A549 treated with AZD2906 at 1 μM for 4 hours (cell line): ENCODE measurements at places on chromosomes 12 and 14. TPM values are rescaled to one million over a fixed set of nuclear protein-coding genes. Genes with fewer than 3 reads are reported as not detected.

RFLNA gene
- total RNA-seq: 0.09 to 0.16 TPM (median 0.13 TPM) in 4 of 5 replicates, not detected in the other

GZMH gene
- total RNA-seq: not detected in 5 replicates

HOXC9 gene
- total RNA-seq: 12.9 to 13.9 TPM (median 13.4 TPM) in 5 replicates

OTUB2 gene
- 2.4 to 3.4 TPM (median 2.7 TPM) in 5 replicates for total RNA-seq

GPR135 gene
- 0.64 to 0.85 TPM (median 0.74 TPM) in 5 replicates for total RNA-seq

TPH2 gene
- not detected in 5 replicates for total RNA-seq
